ENCODE measurements at places on chromosomes 4 and X. TPM values are rescaled to one million over a fixed set of nuclear protein-coding genes. Genes with fewer than 3 reads are reported as not detected.

TMPRSS11B gene
- total RNA-seq: not detected

CABS1 gene
- total RNA-seq: not detected

EGF gene
- 4.7 TPM for total RNA-seq

SLAIN2 gene
- total RNA-seq: 95.9 TPM

SULT1B1 gene
- total RNA-seq: under 0.01 TPM

MAGEB2 gene
- total RNA-seq: not detected

XAGE2 gene
- not detected for total RNA-seq

TSC22D3 gene
- total RNA-seq: 83.7 TPM

ASB5 gene
- total RNA-seq: not detected

ZAR1 gene
- not detected for total RNA-seq

EREG gene
- 44.0 TPM for total RNA-seq

All from mammary epithelial cell (primary cell).